ENCODE measurements at places on chromosomes 2 and 18.

DNA sequence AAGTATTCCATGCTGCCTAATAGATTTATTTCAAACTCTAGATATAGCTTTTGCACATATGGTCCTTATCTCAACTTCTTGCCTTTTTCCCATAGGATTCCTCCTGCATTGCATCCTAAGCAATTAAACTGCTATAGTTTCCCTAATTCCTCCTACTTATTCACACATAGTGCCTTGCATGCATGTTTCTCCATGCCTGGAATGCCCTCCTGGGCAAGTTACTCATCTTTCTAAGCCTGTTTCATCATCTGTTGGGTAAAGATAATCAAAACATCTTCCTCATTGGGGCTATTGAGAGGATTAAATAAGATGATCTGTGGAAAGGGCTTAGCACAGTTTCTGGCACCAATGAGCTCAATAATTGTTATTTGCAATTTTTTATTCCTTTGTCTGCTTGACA, 726.5 kb downstream of the SLC4A3 start:
- DNase-seq = no peak

- DNase-seq = no peak
Observed at GRCh38 chr2:127428815-127429109, 10.5 kb downstream of the PROC start.

GRCh38 chr18:47542551-47542950, 291.1 kb upstream of the SKOR2 start:
- DNase-seq = no peak

- no peak for DNase-seq
Observed at GRCh38 chr2:28346587-28346986, 46.1 kb upstream of the FOSL2 start.

DNA sequence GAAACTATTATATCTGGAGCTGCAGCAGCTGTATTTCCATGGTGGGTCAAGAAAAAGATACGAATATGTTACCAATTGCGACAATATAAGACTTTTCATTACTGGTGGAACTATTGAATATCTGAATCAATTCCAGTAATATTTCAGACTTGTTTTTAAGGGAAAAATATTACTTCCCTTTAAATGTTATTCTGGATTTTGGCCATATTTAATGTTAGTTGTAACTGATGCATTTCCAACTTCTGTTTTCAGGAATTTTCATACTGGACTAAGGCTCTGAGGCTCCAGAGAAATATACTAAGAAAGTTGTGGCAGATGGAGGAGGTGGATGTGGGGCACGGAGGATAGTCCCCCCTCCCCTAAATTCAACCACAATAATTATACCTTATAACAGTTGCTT, 555.2 kb upstream of the SETBP1 start:
- DNase-seq = no peak

GRCh38 chr2:238170386-238171071, 11.8 kb downstream of the ERFE start:
- no peak for DNase-seq

DNA sequence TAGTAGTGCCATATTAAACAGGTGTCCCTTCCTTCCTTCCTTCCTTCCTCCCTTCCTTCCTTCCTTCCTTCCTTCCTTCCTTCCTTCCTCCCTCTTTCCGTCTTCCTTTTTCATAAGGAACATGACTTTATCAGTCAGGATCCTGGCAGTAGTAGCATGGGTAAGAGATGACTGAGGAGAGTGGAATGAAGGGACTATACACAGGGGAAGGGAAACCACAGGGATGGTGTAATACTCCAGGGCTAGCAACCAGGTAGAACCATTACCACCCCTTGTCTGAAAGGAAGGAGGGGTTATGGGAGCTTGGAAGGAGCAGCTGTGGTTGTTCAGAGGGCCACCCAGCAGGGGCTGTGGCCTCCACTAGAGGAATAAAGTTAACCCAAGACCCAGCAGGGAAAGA, 23.2 kb upstream of the KDM3A start:
- DNase-seq = no peak

DNA sequence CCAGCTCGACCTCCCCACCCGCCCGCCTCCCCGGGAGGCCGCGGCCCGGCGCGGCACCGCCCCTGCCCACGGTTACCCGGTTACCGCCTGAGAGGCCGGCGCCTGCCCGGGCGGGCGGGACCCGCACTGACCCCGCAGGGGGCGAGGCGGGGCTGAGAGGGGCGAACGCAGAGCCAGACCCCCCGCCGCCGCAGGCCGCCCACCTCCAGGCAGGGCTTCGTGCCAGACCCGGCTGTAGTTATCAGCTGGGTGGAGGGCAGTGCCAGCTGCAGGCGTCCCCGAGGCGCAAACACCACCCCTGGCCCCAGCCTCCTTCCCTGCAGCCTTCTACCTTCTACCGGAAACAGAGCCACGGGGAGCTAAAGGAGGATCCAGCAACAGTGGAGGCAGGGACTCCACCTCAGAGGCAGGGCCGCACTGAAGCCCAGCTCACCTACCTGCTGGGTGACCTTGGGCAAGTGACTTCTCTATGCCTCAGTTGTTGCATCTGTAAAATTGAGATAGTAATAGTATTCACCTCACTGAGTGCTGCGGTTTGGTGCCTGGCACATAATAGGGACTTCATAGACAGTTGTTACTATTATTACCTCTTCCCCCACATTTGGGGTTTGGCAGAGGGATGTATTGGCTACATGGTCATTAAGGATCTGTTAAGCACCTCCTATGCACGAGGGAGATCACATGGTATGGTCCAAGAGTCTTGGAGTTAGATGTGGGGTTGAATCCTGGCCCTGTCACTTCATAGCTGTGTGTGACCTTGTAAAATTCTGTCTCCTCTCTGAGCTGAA, 231.6 kb upstream of the SMAD2 start:
- no peak for DNase-seq

DNA sequence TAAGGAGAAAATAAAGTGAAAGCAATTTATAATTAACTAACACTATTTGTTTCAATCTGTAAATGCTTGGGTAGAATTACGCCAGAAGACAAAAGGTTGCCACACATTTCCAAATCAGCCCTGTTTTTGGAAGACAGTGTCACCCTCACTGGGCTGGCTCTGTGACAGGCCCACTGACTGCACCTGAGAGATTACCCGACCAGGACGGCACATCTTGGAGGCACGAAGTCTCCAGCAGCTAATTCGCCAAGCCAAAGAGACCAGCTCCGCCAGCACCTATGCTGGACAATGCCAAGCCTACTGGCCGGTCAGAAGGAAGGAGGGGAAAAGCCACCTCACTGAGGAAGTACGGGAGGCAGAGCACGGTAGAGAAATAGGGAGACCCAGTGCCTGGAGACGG, 61.9 kb downstream of the CYB5A start:
- DNase-seq = no peak

- peak; percentile 51 for DNase-seq
Observed at GRCh38 chr2:200305797-200306195, 697 bp upstream of the SPATS2L start.

GRCh38 chr18:27688581-27688980, 488.3 kb downstream of the CDH2 start:
- DNase-seq = no peak

DNA sequence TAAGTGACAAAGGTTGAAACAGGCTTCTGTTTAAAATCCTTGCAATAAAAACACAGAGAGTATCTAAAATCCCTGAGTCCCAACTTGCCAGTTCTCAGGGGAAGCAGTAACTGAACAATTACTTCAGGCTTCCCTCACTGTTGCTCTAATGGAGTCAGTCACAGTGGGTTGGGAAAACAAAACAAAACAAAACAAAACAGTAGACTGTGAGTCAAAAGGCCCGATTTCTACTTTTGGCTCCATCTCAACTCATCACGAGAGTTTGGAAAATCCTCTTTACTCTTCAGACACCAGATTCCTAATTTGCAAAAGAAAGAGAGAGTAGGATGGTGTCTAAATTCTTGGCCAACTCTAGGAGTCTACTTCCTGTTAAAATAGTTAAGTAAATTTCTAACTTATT, 1.1 kb downstream of the FSHR start:
- DNase-seq = peak; percentile 10

GRCh38 chr2:36356990-36357846, 1.6 kb downstream of the CRIM1 start:
- DNase-seq = peak; percentile 75

GRCh38 chr2:73281244-73281643, 3.0 kb downstream of the FBXO41 start:
- no peak for DNase-seq

- no peak for DNase-seq
Observed at GRCh38 chr2:46002507-46002883, 294.7 kb upstream of the EPAS1 start.

GRCh38 chr2:241378816-241379215, 22.7 kb downstream of the FARP2 start:
- DNase-seq = no peak

DNA sequence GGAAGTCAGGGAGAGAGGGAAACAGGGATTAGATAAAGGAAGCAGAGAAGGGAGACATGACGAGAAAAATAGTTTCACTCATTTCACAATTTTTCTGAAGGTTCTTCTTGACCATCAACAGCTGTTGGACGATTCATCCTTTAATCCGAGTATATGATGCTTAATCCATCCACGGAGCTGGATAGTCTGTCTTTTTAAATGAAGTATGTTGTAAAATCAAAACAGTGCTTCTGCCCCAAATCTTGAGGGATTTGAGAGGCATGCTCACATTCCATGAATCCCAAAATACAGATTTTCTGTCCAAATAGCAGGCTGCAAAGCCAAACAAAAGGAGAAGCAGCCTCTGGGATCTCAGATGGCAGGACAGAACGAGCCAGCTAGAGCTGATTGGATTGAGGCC, 47.5 kb downstream of the EPAS1 start:
- DNase-seq = no peak

- DNase-seq = peak; percentile 95
Observed at GRCh38 chr2:112726487-112727190, 5.8 kb downstream of the NT5DC4 start.

DNA sequence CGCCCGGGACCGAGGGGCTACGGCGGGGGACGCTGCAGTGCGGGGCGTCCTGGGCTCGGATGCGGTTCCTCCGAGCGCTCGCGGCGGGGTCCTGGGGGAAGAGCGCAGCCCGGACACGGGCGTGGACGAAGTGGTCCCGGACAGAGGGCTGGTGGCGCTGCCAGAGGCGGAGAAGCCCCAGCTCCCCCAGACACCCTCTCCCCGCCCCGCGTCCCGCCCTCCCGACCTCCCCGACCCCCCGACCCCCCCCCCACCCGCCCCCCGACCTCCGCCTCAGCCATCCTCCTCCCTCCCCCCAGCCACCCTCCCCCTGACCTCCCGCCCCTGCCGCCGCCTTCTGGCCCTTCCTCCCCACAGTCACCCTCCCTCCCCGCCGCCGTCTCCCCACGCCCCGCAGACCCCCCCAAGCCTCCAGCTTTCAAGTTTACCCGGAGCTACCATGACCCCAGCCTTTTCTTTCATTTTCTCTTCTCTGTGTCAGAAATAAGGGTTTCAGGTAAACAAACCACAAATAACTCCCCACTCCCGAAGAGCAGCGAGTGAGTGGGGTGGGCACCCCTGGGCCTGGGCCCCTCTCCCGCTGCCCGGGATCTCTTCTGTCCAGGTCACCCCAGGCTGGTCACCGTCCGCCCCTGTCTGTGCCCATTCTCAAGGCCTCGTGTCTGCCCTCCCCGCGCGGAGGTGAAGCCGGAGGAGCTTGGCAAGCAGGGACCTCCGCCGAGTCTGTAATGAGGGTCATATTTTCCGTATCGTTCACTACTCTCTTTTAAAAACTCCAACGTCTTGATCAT, 5.1 kb downstream of the NFATC1 start:
- DNase-seq = peak; percentile 42

DNA sequence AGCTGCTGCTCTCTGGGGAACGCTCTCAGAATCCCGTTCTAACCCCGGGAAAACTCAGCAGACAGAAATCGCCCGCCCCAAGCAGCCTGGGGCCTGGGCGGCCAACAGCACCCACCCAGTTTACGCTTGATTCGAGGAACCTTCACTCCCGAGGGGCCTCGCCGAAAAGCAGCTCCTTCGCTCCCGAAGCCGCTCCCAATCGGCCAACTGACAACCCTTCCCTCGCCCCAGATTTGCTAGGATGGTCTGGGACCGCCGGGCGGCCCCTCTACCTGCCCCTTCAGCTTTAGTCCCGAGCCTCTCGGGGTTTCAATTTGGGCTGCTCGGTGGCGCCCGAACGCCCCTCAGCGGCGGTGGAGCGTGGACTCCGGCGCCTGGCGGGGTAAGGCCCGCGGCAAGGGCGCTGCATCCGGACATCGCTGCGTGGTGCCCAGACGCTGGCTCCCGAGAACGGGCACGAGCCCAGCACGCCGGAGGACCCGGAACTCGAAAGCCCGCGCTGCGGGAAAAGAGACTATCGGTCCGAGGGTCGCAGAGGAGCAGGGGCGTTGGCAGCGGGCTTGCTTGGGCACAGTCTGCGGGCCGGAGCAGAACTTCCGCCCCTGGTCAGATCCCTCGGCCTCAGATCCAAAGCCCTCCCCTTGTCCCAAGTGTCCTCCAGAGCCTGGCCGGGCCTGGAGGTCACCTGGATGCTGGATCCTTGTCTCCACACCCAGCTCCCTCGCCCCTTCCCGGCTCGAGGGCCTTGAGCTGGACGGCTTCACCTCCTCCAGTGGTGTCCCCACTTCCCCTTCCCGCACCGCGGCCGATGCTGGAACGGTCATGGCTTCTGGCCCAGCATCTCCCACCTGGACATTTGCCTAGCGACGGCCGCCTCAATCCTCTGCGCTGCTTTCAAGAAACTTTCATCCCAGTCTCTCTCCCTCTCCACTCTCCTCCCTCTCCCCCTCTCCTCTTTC, 3.0 kb upstream of the OTX1 start:
- peak; percentile 76 for DNase-seq

DNA sequence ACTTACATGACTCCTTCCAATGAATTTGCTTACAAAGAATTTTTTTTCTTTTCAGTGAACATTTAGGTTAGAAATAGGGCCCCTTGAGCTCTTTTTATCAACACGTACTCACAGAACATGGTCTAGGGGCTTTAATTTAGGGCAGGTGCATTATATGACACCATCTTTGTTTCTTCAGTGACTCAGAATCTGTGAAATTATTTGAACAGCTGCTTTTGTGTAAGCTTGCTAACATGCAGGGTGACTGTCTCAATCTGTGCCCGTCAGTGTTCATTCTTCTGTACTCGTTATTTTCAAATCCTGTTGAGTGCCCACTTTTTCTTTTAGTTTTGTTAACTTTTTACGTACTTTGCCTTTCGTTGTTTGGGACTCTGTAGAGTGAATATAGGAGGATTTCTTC, 52.8 kb upstream of the CABYR start:
- DNase-seq = no peak

DNA sequence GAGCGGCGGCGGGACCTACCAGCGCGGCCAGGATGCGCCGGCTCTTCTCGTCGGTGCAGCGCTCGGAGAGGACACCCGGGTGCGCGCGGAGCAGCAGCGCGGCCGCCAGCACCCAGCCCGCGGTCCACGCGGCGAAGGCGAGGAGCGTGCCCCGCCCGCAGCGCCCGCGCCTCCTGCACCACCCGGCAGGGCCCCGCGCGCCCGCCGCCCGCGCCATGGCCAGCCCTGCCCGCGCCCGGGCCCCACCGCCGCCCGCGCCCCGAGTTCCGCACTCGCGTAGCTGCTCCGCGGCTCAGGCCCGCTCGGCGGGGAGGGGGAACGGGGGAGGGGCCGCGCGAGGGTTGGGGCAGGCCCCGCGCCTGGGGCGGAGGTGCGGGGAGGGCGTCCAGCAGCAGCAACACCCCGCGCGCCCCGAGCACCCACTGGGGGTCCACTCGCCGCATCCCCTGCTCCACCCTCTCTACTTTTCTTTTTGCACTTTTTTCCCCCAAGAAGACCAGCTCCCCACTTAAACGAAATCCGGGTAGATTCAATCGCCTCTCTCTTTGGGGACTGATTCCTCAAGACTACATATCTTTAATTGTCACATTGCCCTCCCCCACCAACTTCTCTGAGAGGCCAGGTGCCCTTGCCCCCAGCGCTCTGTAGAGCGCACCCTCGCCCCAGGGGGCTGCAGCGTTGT, at the start of gene DIPK1C:
Gene DIPK1C, minus strand, starts transcription at position 266 of the 682 bp plus-strand sequence. Its CDS starts 49 bp downstream, at position 217.
- DNase-seq = peak; percentile 69

- no peak for DNase-seq
Observed at GRCh38 chr18:62723666-62724281, 8.4 kb downstream of the PHLPP1 start.
